ENCODE measurements at places on chromosomes 1 and 21.

- DNase-seq: no peak
These were observed 52.1 kb upstream of the ADARB1 start for GRCh38 chr21:45022348-45022675.

GRCh38 chr1:86812286-86812685 is 101.6 kb downstream of the SELENOF start:
- DNase-seq: no peak

DNA sequence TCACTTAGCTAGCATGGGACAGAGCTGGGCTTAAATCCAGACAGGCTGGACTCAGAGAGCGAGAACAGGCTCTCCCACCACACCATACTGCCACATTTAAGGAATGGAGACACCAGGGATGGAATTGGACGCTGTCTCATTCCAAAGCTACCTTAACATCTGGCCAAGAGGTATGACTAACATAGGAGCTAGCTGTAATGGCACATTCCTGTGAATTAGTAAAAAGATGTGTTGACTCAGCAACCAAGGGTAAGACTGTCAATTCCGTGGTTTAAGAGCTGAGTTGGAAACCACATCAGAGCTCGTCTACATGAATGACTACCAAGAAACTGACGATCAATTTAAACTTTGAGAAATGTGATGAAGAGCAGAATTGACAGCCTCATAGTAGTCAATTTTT is 8.3 kb upstream of the TNFRSF9 start:
- DNase-seq: peak; percentile 96

DNA sequence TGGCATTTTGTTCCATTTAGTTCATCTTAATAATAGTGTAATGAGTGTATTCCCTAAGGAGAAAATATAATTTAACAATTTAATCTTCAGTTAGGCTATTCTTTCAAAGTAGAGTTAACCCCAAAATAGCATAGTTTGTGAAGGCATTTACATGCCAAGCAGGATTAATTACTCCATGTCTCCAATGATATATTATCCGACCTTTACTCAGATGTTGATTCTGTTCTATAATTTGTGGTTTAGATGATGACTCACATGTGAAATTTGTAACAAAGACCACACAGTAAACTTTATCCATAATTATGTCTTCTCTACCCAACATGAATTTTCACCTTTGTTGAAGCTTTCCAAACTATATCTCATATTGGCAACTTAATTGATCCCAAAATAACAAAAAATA is 2065.2 kb downstream of the MRPL39 start:
- DNase-seq: no peak

- peak; percentile 51 for DNase-seq
These were observed 103.7 kb upstream of the NFIA start for GRCh38 chr1:60978421-60979357.

DNA sequence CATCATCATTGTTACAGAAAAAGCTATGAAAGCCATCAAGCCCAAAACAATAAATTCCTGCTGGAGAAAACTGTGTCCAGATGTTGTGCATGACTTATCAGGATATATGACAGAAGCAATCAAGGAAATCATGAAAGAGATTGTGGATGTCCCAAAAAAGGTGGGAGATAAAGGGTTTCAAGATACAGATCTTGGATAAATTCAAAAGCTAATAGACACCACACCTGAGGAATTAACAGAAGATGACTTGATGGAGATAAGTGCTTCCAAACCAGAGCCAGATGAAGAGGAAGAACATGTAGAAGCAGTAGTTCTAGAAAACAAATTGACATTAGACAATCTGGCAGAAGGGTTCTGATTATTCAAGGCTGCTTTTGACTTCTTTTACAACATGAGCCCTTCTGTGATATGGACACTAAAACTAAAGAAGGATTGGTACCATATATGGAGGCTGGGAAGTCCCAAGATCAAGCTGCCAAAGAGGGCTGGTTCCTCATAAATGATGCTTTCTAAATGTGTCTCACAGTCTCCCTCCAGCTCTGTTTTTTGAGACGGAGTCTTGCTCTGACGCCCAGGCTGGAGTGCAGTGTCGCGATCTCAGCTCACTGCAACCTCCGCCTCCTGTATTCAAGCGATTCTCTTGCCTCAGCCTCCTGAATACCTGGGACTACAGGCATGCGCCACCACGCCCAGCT is 32.1 kb upstream of the LRIG2 start:
- no peak for DNase-seq

DNA sequence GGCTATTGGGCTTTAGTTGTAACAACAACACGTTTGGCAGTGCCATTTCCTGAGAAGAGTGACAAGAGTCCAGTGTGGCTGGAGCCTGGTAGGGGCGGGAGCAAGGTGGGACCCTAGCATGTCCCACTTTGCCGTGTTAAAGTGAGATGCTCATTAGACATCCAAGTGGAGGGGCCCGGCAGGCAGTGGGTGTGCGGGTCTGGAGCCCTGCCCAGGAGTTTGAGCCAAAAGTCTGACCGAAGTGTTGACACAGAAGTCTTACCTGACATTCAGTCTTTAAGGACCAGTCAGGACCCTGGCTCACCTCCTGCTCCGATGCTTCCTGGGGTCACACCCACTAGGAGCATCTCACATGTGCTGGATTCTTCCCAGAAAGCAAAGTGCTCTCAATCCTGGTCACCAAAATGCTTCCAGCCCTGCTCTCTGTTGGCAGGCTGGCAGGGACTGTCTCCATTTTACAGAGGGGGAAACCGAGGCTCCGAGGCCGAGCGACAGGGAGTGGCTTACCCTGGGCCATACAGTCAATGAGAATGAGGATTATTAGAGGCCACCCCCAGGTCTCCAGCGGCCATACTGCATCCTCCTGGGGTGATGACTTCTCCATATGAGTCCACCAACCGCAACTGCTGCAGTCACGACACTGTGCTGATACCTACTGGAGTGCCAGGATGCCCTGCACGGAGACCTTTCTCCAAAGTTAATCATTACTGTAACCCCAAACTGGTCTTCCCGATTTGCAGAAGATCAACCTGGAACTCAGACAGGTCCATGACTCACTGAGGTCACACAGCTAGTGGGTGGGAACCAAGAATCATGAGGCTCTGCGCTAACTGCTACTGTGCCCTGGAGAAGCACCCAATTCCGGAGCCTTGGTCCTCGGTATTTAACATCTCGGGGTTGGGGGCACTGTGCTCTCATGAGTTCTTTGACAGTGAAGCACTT is 112.7 kb downstream of the PRDM2 start:
- DNase-seq: no peak

GRCh38 chr1:8473121-8473875 is 155.4 kb downstream of the SLC45A1 start:
- no peak for DNase-seq

GRCh38 chr1:157842939-157843338 is 1.3 kb upstream of the CD5L start:
- DNase-seq: no peak

DNA sequence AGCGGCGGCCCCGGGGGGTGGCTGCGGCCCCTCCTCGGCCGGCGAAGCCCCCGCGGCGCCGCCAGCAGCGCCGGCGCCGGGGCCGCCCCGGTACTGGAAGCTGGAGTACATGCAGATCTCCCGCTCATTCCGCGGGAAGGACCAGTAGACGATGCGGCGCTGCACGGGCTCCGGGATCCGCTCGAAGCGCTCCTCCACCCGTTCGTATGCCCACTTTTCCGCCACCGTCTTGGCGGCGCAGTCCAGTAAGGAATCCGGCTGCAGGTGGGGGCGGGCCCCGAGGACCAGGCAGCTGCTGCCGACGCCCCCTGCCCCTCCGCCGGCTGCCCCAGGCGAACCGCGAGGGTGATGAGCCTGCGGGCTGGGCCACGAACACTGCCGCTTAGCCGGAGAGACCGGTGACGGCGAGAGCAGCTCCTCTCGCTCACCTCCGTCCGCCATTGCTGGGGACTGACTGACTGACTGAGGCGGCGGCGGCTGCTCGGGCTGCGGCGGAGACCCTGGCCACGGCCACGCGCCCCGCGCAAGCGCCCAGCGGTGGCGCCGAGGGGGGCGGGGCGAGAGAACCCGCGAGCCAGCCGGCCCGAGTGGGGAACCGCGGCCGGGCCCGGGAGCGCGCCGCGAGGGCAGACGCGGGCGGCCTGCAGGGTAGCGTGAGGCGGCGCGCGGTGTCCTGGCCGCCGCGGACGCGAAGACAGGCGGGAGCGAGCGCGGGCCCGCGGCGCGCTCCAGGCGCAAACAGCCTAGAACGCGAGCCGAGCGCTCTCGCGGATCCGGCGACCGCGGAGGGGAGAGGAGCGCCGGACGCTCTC is at the start of gene ZSWIM5:
ZSWIM5 (minus strand) TSS at position 696 of the 812 bp plus-strand sequence; CDS start at position 441, 255 bp downstream.
- DNase-seq: peak; percentile 22

DNA sequence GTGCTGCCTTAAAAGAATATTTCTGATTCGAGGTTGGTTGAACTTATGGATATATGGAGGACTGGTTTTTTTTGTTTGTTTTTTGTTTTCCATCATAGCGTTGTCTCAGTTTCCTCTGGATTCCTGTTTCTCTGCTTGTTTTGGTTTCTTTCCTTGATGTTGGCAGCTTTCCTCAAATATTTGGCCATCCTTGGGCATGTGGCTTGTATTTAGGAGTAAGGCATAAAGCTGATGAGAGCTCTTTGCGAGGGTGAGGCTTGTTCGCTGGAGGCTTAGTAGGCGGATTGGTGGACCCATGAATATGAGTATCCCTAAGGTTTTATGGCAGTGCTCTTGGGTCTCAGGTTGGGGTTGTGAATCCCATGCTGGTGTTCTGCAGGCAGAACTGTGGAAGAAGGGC is 22.9 kb downstream of the DYRK1A start:
- no peak for DNase-seq

DNA sequence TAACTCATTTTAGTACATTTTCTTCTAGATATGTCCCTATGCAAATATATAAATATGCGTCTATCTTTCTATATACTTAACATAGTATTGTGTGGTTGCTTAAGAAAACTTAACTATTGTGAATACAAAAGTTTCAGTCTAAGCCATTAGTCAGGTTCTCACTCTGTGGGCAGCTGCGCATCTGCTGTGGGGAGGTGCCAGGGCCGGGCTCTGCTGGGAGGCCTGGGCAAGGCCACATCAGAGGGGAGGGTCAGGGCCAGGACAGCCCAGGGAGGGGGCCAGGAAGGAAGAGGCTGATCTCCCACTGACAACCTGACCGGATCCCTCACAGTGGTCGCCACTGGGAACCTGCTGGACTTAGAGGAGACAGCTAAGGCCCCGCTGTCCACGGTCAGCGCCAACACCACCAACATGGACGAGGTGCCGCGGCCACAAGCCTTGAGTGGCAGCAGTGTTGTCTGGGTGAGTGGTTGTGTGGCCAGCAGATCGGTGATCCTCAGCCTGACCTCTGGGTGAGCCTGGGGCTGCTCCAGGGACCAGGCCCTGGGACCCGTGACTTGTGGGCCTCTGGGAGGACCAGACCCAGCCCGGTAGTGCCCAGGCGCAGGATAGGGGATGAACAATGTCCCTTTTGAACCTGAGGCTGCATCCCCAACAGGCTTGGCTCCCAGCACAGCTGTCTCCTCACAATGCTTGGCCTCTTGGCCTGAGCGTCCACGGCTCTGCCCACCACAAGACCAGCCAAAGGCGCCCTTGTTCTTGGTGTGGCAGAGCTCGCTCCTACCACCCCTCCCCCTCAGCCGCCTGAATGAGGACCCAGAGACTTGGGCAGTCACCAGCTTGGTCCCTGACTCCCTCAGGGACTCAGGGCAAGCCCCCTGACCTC is 20.2 kb downstream of the LDLRAP1 start:
- no peak for DNase-seq

All from fibroblast of skin of abdomen (primary cell).